ENCODE measurements at places on chromosomes 1 and 21.

- no peak for DNase-seq
Observed at GRCh38 chr1:27603309-27603680, 649 bp downstream of the AHDC1 start.

- no peak for DNase-seq
Observed at GRCh38 chr1:39165049-39165448, 39.4 kb upstream of the MACF1 start.

DNA sequence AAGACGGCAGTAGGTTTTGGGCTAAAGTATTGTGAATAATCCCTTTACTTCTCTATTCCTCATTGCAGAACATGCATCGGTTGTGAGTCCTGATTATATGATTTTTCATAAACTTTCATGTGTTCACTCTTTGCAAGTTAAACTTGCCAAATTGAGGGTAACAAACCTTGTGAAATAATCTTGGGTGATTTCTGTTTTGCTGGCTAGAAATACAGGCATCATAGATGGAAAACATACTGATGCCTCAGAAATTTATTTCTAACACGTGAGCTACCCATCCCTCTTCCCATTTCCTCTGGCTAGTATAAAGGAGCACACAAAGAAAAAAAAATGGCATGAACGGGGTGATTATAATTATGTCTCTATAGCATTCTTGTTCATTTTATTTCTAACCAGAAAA, 39.6 kb downstream of the RGS5 start:
- no peak for DNase-seq

- DNase-seq: no peak
Observed at GRCh38 chr1:154398678-154399077, 6.5 kb upstream of the IL6R start.

- no peak for DNase-seq
Observed at GRCh38 chr1:219120624-219121544, 52.8 kb upstream of the LYPLAL1 start.

GRCh38 chr1:206693592-206693991, 8.9 kb downstream of the MAPKAPK2 start:
- no peak for DNase-seq

DNA sequence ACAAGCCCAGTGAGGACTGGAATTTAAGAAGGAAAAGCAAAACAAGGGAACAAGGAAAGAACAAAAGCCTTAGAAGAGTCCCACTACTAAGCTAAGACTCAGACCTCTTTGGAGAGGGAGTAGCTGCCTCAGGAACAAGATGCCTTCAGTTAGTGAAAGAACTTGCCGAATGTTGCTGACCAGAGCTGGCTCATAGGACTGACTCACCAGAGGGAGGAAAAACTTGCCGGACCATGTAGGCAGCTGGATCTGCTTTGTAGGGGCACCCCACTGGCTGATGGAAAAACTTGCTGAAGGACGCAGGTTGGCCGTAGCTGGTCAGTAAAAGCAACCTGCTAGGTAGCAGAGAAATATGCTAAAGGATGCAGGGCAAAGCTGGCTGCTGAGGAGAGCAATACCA, 15.3 kb upstream of the ZSWIM5 start:
- DNase-seq: no peak

GRCh38 chr21:34223376-34223775, 140.4 kb upstream of the KCNE2 start:
- DNase-seq: no peak

DNA sequence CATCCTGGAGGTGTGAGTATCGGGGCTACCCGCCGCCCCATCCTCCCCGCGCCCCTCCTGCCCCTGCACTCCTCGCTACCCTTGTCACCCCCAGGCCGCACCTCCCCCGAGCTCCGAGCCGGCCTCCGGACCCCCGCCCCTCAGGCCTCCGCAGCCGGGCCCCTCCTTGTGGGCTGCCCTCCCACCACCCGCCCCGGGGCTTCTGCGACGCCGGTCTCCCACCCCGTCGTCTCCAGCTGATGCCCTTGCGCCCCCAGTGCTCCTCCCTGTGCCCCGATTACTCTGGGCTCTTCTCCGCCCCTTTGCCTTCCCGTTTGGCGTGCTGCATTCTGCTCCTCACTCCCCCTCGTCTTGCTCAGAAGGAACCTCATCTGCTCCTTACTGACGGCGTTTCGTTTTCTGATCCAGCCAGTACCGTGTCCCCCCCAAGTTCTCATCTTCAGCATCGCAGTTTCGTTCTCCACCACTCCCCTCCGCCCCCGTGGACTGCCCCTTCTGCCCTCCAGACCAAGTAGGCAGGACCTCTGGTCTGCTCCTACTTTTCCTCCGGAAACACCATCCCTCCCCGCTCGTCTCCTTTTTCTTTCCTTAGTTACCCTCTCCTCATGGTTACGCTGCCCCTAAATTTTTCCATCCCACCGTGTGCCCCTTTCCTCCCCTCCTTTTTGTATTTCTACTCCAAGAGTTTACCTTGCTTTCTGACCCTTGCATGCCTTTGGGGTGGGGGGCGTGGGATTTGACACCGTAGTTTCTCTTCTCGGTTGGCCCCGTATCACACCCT, 841 bp downstream of the SNX27 start:
- DNase-seq: peak; percentile 16

DNA sequence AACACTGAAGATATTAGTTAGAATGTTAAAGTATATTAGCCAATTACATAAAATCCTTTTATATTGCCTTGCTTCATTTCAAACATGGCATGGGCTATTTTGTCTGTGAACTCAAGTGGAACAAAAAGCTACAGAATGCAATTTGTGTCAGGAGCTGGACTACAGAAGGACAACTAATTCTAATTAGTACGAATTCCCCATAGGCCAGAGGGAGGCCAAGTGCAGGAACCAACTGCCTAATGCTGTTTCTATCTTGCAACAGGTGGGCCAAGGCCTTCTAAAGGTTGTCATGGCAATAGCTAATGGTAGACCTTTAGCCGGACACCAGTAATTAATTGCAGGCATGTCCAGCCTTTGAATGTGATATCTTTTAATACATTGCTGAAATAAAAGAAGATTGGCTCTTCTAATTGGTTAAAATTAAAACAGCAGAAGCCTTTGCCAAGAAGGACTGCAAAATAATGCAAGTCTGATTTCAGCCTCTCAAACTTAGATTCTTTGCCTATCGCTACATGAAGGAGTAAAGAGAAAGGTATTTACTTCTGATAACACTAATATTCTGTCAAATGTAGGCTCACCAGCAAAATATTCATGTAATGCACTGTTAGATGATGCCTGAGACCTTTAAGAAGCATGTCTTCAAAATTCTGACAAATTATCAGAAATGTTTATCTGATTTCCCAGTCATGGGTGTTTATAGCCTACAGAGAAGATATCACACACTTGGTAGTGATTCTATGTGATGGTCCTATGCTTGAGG, 232.1 kb downstream of the LMO4 start:
- DNase-seq: no peak

DNA sequence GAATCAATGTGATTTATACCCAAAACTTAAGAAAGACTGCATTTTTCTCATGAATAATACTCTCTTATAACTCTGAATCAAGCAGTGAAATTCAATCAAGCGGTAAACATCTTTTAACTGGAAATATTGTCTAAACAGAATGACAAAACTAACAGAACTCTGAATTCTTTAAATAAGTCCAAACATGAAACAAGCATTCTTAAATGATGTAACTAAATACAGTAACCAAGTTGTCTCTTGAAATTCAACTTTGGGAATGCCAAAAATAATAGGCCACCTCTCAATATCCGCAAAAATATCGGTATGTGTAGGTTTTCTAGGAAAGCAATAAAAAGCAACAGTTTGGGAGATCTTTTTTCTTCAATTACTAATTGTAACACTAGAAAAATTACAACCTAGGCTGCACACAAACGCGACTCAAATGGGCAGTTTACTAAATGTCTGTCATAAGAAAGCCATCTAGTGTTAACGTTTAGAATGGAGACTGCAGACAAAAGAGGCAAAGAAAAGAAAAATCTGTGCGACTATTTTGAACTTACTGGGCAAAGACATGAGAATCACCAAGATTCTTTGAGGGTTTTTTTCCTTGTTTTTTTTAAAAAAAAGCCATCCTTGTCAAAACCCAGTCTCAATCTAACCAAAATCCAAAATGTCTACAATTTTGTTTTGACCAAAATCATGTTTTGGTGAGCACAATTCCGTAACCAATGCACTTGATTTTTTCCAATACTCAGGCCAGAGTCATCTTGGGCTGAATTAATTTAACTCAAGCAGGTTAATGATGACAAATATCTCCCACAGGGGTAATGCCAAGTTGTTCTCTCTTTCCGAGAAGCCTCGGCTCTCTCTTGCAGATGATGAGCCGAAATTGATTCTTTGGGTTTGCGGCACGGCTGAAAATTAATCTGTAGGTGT, 1.3 kb downstream of the SIPA1L2 start:
- DNase-seq: no peak

DNA sequence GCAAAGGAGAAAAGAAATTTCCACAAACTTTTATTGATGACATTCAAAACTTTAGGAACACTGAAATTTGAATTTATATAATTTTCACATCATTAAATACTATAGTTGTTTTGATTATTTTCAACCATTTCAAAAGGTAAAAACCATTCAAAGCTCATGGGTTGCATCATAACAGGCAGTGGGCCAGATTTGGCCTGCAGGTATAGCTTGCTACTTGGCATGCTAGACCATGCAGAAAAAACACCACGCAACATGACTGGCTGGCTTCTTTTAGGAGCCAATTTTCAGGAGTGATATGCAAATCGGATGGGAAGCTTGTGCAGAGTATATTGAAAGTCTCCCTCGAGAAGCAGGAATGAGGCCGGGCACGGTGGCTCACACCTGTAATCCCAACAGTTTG, 144.8 kb downstream of the GLUL start:
- no peak for DNase-seq

DNA sequence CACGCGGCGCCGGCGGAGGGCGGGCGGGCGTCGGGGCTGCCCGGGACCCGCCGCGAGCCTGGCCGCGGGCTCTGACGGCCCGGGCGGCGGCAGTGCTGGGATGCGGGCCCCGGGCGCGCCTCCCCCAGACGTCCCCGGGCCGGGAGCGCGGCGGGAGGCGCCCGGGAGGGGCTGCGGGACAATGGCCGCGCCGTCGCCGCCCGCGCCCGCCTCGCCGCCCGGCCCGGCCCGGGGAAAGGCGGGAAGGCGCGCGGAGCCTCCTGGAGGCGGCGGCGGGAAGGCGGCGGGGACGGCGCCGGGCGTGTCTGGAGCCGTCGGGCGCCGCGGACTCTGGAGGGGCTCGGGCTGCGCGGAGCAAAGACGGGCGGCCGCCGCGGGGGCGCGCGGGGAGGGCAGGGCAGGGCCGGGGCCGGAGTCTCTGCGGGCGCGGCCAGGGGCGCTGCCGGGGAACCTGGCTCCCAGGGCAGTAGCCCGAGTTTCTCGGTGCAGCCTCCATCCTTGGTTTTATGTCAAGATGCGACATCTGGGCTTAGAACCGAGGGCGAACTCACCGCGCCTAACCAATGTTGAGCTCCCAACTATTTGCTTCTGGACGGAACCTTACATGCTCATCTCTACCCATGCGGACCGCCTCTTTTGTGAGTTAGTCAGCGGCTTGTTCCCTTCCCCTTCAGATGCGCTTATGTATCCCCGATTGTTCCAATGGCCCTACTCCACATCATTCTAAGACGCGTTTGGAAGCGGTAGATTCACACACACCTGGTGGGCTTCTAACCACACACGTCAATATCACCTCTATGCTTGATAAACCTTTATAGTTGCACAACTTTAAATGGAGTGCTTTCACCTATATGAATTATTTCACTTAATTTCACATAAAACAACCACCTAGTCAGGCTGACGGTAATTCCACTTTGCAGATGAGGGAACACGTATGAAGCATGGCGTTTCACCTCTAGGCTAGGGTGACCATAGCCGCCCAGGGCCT, 651 bp downstream of the ZBTB8A start:
- peak; percentile 6 for DNase-seq

DNA sequence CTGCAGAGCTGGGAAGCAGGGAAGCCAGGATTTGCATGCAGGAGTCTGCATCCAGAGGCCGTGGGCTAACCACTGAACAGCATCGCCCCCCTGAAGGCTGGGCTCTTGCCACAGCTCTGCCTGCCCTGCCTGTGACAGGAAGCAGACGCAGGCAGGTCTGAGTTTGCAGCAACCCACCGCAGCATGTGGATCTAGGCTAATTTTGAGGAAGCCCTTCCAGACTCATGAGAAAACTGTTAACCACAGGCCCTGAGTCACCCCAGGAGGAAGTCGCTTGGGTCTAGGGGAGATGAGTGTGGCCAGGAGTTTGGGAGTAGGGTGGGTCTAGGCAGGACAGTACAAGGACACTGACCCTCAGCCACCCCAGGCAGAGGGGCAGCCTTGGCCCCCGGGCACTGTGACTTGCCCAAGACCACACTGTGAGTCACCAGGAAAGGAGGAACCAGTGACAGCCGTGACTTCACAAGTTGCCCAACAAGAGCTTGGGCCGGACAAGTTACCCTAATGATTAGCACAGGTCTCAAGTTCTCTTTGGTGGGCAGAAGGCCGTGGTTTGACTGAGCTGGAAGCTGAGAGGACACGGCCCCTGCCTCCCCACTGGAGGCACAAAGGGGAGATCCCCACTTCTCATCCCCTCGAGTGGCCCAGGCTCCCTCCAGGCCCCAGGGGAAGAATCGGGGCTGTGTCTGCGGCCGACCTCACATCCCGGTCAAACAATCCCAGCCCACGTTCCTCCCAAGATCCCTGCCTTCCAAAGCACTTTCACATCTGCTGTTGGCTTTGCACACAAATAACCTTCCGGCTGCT, 826 bp downstream of the LAPTM5 start:
- peak; percentile 42 for DNase-seq

GRCh38 chr21:39667353-39667891, 54.7 kb downstream of the B3GALT5 start:
- no peak for DNase-seq

GRCh38 chr1:83997631-83998030, 1.3 kb downstream of the TTLL7 start:
- no peak for DNase-seq

DNA sequence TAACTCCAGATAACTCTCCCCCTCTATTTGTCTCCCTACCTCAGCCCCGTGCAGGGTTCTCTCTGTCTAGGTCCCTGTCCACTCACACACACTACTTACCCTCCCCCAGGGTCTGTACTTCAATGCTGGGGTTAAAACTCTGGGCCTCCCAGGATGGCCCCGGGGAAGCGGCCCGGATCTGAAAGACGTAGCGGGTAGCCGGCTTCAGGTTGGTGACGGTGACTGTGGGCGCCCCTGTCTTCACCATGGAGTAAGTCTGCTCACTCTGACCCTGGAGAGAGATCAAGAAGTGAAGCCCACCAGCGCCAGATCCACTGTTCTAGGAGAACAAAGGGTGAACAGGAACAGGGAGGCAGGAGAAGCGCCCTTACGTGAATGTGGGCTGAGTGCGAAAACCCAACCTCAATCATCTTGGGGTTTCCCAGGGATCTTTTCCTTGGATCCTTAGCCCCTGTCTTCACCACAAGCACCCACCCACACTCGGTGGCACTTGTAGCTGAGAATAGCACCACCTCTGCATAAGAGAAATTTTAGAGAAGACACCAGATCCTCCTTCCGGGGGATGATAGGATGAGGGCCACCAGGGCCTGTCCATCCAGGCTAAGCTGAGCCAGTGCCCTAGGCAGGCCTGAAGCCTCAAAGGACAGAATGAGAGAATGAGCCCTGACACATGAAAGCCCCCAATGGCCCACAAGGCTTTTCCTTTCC, 33.5 kb downstream of the EPHA10 start:
- DNase-seq: no peak

GRCh38 chr1:156539818-156540355, 32.5 kb downstream of the IQGAP3 start:
- no peak for DNase-seq

Measured in stimulated activated CD4-positive, alpha-beta T cell treated with anti-CD3 and anti-CD28 coated beads, Interleukin-12 subunit alpha, Interleukin-12 subunit beta, amount 100 ng/mL, for 4 hours (primary cell).